NCI-H1436 treated with DMSO at 0.1 percent for 48 hours (cell line): ENCODE measurements at places on chromosomes 3 and 15.

- DNase-seq = no peak
These were observed 877 bp downstream of the NIT2 start for GRCh38 chr3:100335434-100335833.

DNA sequence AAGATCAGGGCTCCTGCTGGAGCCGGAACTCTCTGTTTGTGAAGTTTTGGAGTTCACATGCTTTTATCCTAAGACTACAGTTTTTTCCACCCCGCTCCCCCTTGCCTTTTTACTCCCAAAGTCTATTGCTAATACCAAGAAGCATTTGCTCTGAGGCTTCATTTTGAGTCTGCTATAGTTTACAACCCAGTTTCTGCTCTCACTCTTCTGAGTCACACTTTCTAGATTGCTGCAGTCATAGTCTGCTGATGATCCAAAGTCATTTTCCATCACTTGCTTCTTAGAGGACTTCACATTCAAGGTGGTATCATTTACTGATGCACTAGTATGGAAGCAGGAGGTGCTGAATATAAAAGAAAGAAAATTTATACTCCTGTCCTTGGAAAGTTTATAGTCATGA is 937.4 kb downstream of the IGSF11 start:
- DNase-seq = no peak

GRCh38 chr3:17158941-17159682 is 274.4 kb downstream of the PLCL2 start:
- DNase-seq = no peak

GRCh38 chr3:39108200-39108710 is 775 bp downstream of the TTC21A start:
- DNase-seq = no peak

GRCh38 chr3:128319741-128320141 is 146.9 kb downstream of the DNAJB8 start:
- no peak for DNase-seq
